Thymus (tissue), 14 donors: ENCODE measurements at places on chromosomes 3 and 15. TPM values are rescaled to one million over a fixed set of nuclear protein-coding genes. Genes with fewer than 3 reads are reported as not detected.

- no peaks in the 10 kb centered on the region for H3K36me3 ChIP-seq
- H3K27me3 ChIP-seq: peaks cover 13% of the 10 kb centered on the region
- no peak overlapping the region for H3K4me3 ChIP-seq
- H3K27ac ChIP-seq: no peak overlapping the region
- no peak for DNase-seq
Measured at GRCh38 chr3:12280357-12280806, 8.5 kb upstream of the PPARG start.

DNA sequence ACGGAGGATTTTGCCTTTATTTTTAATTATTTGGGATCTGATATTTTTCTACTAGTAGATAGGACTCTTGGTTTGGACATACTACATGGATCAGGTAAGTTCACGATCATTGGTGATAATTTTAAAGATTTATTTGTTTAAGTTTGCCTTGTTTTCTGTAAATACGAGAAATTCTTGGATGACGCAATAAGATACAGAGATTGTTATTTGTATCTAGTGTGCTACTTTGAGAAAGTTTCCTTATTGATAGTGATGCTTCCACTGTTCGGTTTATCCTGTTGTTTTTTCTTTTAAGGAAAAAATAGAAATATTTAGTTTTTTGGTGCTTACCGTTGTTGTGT is 577 bp downstream of the CHD2 start:
- DNase-seq: no peak
- peaks cover 10% of the 10 kb centered on the region for H3K4me1 ChIP-seq
- H3K36me3 ChIP-seq: no peaks in the 10 kb centered on the region
- peak overlapping the region; percentile 86 for H3K27ac ChIP-seq
- peak overlapping the region; percentile 78 for H3K4me3 ChIP-seq
- H3K27me3 ChIP-seq: no peaks in the 10 kb centered on the region

- H3K27ac ChIP-seq: no peak overlapping the region
- no peaks in the 10 kb centered on the region for H3K4me1 ChIP-seq
- H3K4me3 ChIP-seq: no peak overlapping the region
- H3K36me3 ChIP-seq: no peaks in the 10 kb centered on the region
- no peaks in the 10 kb centered on the region for H3K27me3 ChIP-seq
Measured at GRCh38 chr15:82900511-82901060, 51.9 kb downstream of the HOMER2 start.

SIDT1 gene
- 4.2 TPM for total RNA-seq

- H3K27ac ChIP-seq: peak overlapping the region; percentile 79
- peaks cover 60% of the 10 kb centered on the region for H3K27me3 ChIP-seq
- H3K4me1 ChIP-seq: peaks cover 4% of the 10 kb centered on the region
- no peaks in the 10 kb centered on the region for H3K36me3 ChIP-seq
Measured at GRCh38 chr15:59371458-59372351, 966 bp downstream of the MYO1E start.

- H3K4me1 ChIP-seq: peaks cover 2% of the 10 kb centered on the region
- H3K27me3 ChIP-seq: peaks cover 23% of the 10 kb centered on the region
- H3K36me3 ChIP-seq: no peaks in the 10 kb centered on the region
- H3K27ac ChIP-seq: no peak within 1 kb of the TSS
Measured at GRCh38 chr15:45187894-45188830, at the start of gene SHF. Gene SHF (minus strand): TSS chr15:45187966. CDS start chr15:45187951, 15 bp downstream.

SLC15A2 gene
- 1.0 TPM for total RNA-seq

GRCh38 chr3:127614928-127615589 is 13.9 kb upstream of the PODXL2 start:
- DNase-seq: no peak
- no peaks in the 10 kb centered on the region for H3K4me1 ChIP-seq
- no peak overlapping the region for H3K4me3 ChIP-seq
- H3K27me3 ChIP-seq: no peaks in the 10 kb centered on the region
- H3K27ac ChIP-seq: no peak overlapping the region
- peaks cover 95% of the 10 kb centered on the region for H3K36me3 ChIP-seq

DNA sequence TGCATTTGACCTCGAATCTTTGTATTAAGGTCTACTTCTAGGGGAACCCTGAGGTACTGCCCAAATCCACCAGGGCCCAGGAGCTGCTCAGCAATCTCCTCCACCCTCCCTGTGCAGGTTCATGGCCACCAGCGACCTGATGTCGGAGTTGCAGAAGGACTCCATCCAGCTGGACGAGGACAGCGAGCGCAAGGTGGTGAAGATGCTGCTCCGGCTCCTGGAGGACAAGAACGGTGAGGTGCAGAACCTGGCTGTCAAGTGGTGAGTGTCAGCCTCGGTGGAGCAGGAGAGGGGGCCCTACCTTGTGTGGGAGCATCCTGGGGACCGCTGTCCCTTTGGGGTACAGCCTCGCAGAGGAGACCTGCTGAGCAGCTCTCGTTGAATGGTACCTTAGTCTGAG is 6.9 kb downstream of the CAND2 start:
- no peaks in the 10 kb centered on the region for H3K27me3 ChIP-seq
- no peak overlapping the region for H3K27ac ChIP-seq
- H3K4me1 ChIP-seq: no peaks in the 10 kb centered on the region
- H3K4me3 ChIP-seq: no peak overlapping the region
- no peaks in the 10 kb centered on the region for H3K36me3 ChIP-seq

DNA sequence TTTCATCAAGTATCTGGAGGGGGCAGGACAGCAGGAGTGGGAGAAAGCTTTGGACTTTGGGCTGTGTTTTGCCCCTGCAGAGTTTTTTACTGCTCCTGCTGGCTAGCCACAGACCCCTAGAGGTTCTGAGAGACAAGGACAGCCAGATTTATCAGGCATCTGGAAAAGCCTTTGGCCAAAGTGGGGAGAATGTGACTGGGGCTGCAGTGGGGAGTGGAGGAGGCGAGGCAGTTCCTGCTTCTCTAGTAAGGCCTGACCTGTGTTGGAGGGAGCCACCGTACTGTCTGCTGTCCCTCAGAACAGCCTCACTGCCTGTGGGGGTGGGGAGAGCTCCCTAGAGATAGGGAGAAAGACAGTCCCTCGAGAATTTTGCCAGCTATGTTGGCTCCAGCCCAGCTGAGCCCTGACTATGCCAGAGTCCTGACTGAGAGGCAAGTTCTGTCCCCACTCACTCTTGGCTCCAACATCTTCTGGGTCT is 2.2 kb downstream of the ALPK3 start:
- H3K27ac ChIP-seq: no peak overlapping the region
- no peaks in the 10 kb centered on the region for H3K36me3 ChIP-seq
- DNase-seq: no peak
- H3K27me3 ChIP-seq: peaks cover 13% of the 10 kb centered on the region
- no peak overlapping the region for H3K4me3 ChIP-seq

DNA sequence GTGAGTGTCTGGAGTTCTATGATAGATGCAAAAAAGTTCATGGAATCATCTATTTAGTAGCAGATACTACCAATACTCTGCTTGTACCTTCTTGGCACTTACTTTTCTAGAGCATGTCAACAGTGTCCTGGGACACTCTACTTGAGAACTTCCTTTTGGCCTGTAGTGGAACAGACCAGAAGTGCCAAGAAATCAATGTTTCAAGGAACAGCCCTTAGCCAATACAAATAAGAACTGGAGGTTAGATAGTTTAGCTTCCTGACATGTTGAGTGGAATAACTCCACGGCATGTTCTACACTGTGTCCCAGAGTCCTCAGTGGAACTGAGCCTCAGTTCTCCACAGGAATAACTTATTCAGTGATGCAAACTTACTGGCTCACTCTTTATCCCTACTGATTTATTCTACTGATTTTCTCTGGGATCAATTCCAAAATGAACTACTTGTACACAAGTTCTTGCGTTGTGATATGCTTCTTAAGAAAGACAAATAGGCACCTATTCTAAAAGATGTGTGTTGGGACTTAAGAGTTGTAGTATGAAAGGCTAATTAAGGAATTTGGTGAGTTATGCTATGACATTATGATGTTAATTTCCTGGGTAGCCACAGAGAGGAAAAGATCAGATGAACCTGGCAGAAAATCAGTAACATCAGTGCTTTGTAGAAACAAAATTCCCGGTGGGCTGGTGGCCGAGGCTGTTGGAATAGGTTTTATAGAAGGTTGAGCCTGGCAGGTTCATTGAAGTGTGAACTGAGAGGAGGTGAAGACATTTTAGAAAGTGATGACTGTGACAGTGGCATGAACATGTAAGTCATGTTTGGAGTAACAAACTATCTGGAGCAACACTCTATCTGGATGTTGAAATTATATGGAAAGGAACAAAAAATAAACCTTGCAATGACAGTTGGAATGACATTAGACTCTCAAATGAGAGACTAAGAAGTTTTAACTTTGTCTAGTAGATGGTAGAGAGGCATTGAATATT is 101.8 kb upstream of the RBMS3 start:
- no peak overlapping the region for H3K27ac ChIP-seq
- no peak for DNase-seq
- no peaks in the 10 kb centered on the region for H3K27me3 ChIP-seq
- H3K36me3 ChIP-seq: no peaks in the 10 kb centered on the region
- H3K4me1 ChIP-seq: no peaks in the 10 kb centered on the region

GRCh38 chr15:41950127-41950483 is 22.3 kb downstream of the EHD4 start:
- no peak overlapping the region for H3K4me3 ChIP-seq
- no peak for DNase-seq
- H3K4me1 ChIP-seq: no peaks in the 10 kb centered on the region
- H3K36me3 ChIP-seq: no peaks in the 10 kb centered on the region

GRCh38 chr15:88246666-88247446 is 9.7 kb downstream of the NTRK3 start:
- no peaks in the 10 kb centered on the region for H3K4me1 ChIP-seq
- peak; percentile 61 for DNase-seq
- no peaks in the 10 kb centered on the region for H3K36me3 ChIP-seq
- peaks cover 3% of the 10 kb centered on the region for H3K27me3 ChIP-seq

DNA sequence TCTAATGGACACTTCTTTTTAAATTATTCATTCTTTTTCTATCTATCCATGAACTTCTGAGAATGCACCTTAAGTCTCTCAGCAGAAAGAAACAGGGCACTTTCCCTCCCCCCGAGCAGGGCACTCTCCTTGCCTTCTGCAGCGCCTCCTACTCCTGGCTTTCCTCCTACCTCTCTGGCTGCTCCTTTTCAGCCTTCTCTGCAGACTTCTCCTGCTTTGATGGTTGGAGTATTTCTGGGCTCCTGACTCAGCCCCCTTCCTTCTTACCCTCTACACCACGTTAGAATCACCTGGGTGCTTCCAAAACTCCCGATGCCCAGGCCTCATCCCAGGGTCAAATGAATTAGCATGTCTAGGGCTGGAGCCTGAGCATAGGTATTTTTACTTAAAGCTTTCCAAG is 3.4 kb downstream of the SCN5A start:
- DNase-seq: no peak
- peaks cover 15% of the 10 kb centered on the region for H3K4me1 ChIP-seq
- peaks cover 60% of the 10 kb centered on the region for H3K27me3 ChIP-seq
- no peaks in the 10 kb centered on the region for H3K36me3 ChIP-seq
- H3K4me3 ChIP-seq: no peak overlapping the region

RTP3 gene
- total RNA-seq: not detected

TMEM87A gene
- 32.2 TPM for total RNA-seq

DNA sequence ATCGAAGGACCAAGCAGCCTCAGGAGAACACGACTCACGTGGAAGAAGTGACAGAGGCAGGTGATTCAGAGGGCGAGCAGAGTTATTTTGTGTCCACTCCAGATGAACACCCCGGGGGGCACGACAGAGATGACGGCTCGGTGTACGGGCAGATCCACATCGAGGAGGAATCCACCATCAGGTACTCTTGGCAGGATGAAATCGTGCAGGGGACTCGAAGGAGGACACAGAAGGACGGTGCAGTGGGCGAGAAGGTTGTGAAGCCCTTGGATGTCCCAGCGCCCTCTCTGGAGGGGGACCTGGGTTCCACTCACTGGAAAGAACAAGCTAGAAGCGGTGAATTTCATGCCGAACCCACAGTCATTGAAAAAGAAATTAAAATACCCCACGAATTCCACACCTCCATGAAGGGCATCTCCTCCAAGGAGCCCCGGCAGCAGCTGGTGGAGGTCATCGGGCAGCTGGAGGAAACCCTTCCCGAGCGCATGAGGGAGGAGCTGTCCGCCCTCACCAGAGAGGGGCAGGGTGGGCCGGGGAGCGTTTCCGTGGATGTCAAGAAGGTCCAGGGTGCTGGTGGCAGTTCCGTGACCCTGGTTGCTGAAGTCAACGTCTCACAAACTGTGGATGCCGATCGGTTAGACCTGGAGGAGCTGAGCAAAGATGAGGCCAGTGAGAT is 26.0 kb downstream of the SYNM start:
- no peak overlapping the region for H3K4me3 ChIP-seq
- H3K27ac ChIP-seq: no peak overlapping the region
- peaks cover 3% of the 10 kb centered on the region for H3K36me3 ChIP-seq

CYFIP1 gene
- total RNA-seq: 19.6 TPM

DNA sequence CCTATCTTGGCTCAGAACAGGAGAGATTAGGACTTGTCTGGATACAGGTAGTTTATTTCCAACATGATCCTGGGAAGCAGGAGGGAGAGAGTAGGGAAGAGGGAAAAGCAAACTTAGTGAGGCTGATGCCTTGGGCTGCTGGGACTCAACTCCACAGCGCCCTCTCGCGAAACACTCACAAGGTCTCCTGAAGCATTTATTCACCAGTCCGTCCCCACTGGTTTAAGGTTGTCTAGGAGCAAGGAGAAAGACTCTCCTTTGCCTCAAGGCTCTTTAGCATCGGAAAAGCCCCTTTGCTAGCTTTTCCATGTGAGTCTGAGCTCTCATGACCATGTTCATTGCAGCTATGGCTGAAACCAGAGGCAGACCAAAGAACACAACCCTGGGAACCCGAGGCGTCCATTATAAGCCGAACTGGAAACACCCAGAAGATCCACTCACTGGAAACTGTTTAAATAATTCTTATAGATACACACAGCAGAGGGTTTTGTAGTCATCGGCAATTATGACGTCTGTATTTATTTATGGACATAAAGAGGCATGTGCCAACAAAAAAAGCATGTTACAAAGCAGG is 244.5 kb downstream of the CD47 start:
- H3K4me3 ChIP-seq: no peak overlapping the region
- H3K4me1 ChIP-seq: no peaks in the 10 kb centered on the region
- no peaks in the 10 kb centered on the region for H3K27me3 ChIP-seq
- H3K27ac ChIP-seq: no peak overlapping the region

GRCh38 chr15:100301910-100302431 is 39.8 kb downstream of the ADAMTS17 start:
- no peak for DNase-seq
- no peak overlapping the region for H3K4me3 ChIP-seq
- no peak overlapping the region for H3K27ac ChIP-seq
- H3K4me1 ChIP-seq: peaks cover 7% of the 10 kb centered on the region
- H3K27me3 ChIP-seq: no peaks in the 10 kb centered on the region
- no peaks in the 10 kb centered on the region for H3K36me3 ChIP-seq

DNA sequence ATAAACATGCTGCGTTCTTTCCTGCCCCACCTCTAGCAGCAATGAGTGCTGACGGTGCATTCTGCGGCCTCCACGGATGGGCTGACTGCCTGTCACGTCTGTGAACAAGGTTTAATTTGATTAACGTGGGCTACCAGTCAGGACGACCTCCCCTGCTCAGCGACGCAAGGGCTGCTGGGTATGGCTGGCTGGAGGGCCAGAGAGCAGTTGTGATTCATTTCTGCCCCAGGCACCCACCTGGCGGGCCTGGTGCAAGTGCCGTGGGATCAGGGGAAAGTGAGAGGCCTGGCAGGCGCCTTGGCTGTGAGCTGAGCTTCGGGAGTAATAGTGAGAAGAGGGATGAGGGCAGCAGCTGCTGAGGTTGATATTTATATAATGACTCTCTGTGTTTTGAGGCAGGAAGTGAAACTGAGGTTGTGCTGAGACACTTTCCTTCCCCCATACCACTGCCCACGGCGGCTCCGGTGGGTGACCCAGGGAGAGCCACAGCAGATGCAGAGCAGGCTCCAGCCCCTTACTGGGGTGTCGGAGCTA is 190.4 kb upstream of the BCL6 start:
- H3K4me1 ChIP-seq: peaks cover 15% of the 10 kb centered on the region
- H3K27ac ChIP-seq: no peak overlapping the region
- no peak for DNase-seq
- H3K36me3 ChIP-seq: no peaks in the 10 kb centered on the region
- no peak overlapping the region for H3K4me3 ChIP-seq

GRCh38 chr15:31402511-31403056 is 75.9 kb downstream of the KLF13 start:
- H3K4me1 ChIP-seq: peaks cover 79% of the 10 kb centered on the region
- no peak overlapping the region for H3K27ac ChIP-seq
- no peaks in the 10 kb centered on the region for H3K27me3 ChIP-seq
- no peak overlapping the region for H3K4me3 ChIP-seq
